Sigmoid colon (tissue), 7 donors: ENCODE measurements at places on chromosomes 13 and 19. TPM values are rescaled to one million over a fixed set of nuclear protein-coding genes. Genes with fewer than 3 reads are reported as not detected.

ZNF415 gene
- 13.8 TPM for total RNA-seq

COL4A1 gene
- total RNA-seq = 298 TPM

GIPR gene
- total RNA-seq = not detected

ZNF600 gene
- 7.1 TPM for total RNA-seq

KCNJ14 gene
- 0.16 TPM for total RNA-seq

ACP7 gene
- total RNA-seq = not detected

ZNF614 gene
- 6.6 TPM for total RNA-seq

NCLN gene
- total RNA-seq = 12.2 TPM

AXL gene
- total RNA-seq = 85.9 TPM

GAPDHS gene
- total RNA-seq = not detected

TMEM221 gene
- total RNA-seq = 1.8 TPM
